H7 (cell line): ENCODE measurements at places on chromosomes 16 and 17. TPM values are rescaled to one million over a fixed set of nuclear protein-coding genes. Genes with fewer than 3 reads are reported as not detected.
A peak's percentile ranks its signal among the peaks of the same experiment; 100 is the strongest.

GRCh38 chr16:10879681-10880589, 2.9 kb downstream of the CIITA start:
- DNase-seq = peak; percentile 36

GRCh38 chr16:1511662-1512569, 18.8 kb downstream of the TELO2 start:
- peak; percentile 85 for DNase-seq

- DNase-seq = no peak
Observed at GRCh38 chr16:65384441-65384840, 262.6 kb upstream of the CDH11 start.

The SLC13A5 gene
- total RNA-seq = 0.10 and 0.11 TPM in 2 replicates

The SYNGR3 gene
- 38.6 and 60.0 TPM in 2 replicates for total RNA-seq
